ENCODE measurements at places on chromosomes 4 and X. TPM values are rescaled to one million over a fixed set of nuclear protein-coding genes. Genes with fewer than 3 reads are reported as not detected.

ETDB gene
- total RNA-seq = not detected

TMEM271 gene
- not detected for total RNA-seq

NAP1L2 gene
- total RNA-seq = 2.8 TPM

NCAPG gene
- total RNA-seq = 1.3 TPM

DNA sequence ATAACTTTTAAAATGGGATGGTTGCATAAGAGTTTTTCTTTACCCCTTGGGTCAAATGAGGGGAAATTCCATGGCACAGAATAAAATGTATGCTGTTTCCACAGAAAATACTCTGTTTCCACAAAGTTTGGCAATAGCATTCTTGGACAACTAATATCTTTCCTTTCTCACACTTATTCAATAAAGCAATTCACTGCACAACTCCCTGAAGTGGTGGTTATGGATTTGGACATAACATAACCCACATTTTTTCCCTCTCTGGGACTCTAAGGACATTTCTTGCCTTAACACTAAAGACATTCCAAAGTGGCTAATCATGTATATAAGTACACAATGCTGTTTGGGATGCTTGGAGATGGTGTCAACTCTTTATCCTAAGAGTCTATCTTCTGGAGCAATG, 51.7 kb upstream of the GPM6B start:
- no peak for DNase-seq
- H3K4me3 ChIP-seq = no peak overlapping the region
- H3K4me1 ChIP-seq = no peaks in the 10 kb centered on the region
- no peaks in the 10 kb centered on the region for H3K27me3 ChIP-seq

- no peak for DNase-seq
- H3K27ac ChIP-seq = no peak overlapping the region
- no peaks in the 10 kb centered on the region for H3K36me3 ChIP-seq
- H3K4me3 ChIP-seq = no peak overlapping the region
- no peaks in the 10 kb centered on the region for H3K4me1 ChIP-seq
- no peaks in the 10 kb centered on the region for H3K27me3 ChIP-seq
Measured at GRCh38 chrX:120357186-120357585, 4.7 kb upstream of the ATP1B4 start.

NPY5R gene
- not detected for total RNA-seq

All from naive thymus-derived CD4-positive, alpha-beta T cell (primary cell).